ENCODE measurements at places on chromosomes 1 and 21.

GRCh38 chr1:121443001-121443540 lies 258.3 kb downstream of the SRGAP2C start:
- DNase-seq, result no peak

GRCh38 chr1:234999513-234999940 lies 129.1 kb downstream of the TOMM20 start:
- no peak for DNase-seq

- DNase-seq, result no peak
These were observed 43.3 kb downstream of the RASAL2 start for GRCh38 chr1:178137238-178137637.

- DNase-seq, result no peak
These were observed 15.4 kb downstream of the NPPA start for GRCh38 chr1:11831945-11832725.

DNA sequence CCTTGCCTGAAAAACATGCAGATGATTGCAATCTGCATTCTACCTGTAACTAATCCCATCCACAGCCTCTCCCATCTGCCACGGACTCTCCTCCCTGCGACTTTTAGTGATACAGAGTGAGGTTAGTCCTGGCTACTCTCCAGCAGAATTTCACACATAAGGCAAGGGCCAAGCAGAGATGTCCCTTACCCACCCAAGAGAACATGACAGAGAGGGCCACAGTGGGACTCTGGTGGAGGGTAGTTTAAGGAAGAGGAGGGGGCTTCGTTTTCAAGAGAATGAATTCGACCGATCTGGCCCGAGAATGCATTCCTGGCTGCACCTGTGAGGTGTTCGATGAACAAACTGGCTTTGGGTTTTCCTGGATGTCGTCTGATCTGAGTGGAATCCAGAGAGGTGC lies 87.5 kb upstream of the SIM2 start:
- DNase-seq, result no peak

DNA sequence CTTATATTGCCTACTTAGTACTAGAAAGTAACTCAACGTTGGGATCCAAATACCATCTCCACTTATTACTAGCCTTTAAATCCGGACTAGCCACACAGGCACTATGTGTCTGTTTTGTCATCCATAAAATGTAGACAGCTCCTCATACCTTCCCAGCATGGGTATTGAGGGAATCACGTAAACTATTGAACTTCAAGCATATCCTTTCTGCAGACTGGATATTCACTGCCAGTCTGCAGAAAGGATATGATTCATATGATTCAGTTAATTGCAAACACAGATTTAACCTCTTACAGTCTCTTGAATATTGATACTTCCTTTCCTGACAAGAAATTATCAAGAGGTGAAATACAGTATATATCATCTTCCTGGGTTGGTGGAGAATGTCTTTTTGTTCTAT lies 186.0 kb downstream of the LEPR start:
- no peak for DNase-seq

DNA sequence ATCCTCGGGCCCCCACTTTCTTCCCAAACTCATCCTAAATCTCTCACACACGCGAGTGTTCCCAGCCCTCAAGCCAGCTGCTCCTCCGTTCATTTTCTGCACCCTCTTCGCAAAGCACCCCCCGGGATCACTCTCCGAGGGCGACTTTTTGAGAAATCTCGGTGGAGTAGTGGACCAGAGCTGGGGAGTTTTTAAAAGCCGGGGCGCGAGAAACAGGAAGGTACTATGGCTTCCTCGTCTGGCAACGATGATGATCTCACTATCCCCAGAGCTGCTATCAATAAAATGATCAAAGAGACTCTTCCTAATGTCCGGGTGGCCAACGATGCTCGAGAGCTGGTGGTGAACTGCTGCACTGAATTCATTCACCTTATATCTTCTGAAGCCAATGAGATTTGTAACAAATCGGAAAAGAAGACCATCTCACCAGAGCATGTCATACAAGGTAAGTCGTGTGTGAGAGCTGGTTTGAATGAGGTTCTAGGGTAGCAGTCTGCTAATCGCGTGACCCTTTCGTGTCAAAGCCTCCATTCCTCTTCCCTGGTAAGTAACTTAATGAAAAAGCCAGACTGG lies 800 bp downstream of the DR1 start:
- DNase-seq, result peak; percentile 27

DNA sequence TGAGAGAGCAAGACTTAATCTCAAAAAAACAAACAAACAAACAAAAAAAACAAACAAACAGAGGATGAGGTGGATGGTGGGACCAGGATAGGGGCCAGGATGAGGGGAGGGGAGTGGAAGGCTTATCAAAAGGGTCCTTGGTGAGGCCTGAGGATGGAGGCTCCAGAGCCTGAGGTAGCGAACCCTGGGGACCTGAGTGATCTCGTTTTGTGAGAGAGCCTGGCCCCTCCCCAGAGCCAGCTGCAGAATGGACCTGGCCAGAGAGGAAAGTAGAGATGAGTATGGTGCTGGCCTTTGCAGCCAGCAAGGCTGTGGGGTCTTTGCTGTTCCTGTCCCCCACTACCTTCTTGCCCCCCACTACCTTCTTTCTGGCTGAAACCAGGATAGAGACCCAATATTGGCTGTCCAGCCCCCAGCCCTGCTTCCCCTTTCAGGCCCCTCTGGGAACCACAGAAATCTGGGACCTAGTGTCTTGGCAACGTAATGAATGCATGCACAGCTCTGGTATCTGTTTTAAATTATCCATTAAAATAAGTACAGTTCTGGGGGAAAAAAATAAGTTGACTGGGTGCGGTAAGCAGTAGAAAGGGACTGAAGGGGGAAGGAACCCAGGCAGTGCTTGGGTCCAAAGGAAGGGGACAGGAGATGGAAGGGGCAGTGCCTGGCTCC lies 1.1 kb upstream of the LMNA start:
- no peak for DNase-seq

DNA sequence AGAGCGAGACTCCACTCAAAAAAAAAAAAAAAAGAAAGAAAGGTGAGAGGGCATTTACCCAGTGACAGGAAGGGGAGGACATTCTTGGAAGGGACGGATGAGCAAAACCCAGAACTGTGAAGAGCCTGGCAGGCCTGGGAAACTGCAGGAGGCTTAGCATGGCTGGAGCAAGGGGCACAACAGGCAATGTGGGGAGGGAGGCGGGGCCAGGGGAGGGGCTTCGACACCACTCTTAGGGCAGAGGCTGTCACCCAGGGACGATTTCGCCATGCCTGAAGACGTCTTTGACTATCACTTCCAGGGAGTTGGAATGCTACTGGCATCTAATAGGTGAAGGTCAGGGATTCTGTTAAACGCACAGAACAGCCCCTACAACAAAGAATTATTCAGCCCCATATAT lies 184.0 kb downstream of the HUNK start:
- no peak for DNase-seq

DNA sequence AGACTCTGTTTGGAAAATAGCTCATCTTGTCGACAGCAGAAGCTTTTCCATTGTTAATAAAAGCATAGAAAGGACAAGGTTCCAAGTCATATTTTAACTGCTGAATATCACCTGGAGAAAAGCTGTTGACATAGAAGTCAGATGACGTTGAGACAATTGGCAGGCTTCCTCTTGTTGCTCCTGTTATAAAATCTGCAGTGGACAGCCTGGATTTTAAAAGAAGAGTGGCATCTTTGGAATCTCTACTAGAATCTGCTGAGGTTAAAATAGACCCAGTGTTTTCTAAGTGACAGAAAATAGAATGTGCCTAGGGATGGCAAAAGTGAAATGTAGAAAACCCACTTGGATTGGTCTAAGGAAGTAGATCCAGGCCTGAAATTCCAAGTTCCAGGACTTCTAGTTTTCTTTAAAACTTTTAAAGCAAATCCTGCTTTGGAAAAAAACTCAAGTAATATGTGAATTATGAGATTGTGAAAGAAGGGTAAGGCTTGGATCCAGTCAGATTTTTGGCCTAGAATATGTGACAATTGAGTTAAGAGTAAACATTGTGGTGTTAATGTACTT lies 53.6 kb upstream of the NEXN start:
- DNase-seq, result no peak

- DNase-seq, result no peak
These were observed 123.7 kb downstream of the NAV1 start for GRCh38 chr1:201662646-201663045.

GRCh38 chr1:51421964-51422363 lies 91.6 kb upstream of the TTC39A start:
- no peak for DNase-seq

DNA sequence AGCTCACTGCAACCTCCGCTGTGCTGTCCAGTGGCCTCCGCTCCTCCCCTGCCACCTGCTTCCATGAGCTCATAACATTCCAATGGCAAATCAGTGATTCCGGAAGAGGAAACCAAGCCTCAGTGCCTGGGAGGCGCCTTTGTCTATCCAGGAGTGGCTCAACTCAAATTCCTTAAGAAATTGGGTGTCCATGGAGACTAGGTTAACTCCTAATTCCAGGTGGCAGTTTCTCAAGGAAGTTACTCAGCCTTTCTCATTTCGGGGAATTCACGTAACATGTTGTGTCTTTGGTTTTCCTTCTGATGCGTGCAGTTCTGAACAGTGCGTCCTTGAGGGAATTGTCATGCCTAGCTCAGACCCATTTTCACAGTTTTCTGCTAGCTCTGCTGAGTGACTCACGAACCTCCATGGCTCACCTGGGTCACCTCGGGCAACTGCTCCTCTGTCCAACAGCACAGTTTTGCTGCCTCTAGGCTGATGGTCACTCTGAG lies 89.9 kb upstream of the DSCAM start:
- DNase-seq, result no peak

GRCh38 chr1:227776331-227776771 lies 39.1 kb upstream of the PRSS38 start:
- DNase-seq, result no peak

- DNase-seq, result no peak
These were observed 389.7 kb downstream of the RPS6KC1 start for GRCh38 chr1:213440766-213441165.

- no peak for DNase-seq
These were observed 644.6 kb upstream of the TMPRSS15 start for GRCh38 chr21:19048098-19048672.

GRCh38 chr1:27973771-27974416 lies 14.1 kb downstream of the XKR8 start:
- DNase-seq, result no peak

DNA sequence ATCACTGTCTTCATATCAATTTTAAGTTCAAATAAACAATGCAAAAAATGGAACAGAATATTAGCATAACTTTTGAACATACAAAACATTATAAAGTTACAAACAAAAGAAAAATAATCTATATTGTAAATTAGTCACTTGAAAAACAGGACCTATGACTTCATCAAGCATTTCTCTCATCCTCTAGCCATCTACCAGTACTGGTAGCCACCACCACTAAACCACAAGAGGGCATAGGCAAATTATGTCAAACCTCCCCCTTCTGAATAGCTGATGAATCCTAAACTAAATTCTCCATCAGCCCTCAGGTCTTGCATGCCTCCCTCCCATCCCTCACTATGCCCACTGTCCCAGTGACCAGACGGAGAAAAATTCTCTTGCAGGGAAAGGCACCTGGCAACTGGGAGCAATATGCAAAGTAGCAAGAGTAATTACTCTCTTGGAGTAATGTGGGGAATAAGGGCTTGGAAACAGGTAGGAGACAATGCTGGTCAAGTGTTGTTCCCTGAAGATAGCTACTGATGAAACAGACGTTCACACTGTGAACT lies 37.1 kb downstream of the SSX2IP start:
- DNase-seq, result no peak

DNA sequence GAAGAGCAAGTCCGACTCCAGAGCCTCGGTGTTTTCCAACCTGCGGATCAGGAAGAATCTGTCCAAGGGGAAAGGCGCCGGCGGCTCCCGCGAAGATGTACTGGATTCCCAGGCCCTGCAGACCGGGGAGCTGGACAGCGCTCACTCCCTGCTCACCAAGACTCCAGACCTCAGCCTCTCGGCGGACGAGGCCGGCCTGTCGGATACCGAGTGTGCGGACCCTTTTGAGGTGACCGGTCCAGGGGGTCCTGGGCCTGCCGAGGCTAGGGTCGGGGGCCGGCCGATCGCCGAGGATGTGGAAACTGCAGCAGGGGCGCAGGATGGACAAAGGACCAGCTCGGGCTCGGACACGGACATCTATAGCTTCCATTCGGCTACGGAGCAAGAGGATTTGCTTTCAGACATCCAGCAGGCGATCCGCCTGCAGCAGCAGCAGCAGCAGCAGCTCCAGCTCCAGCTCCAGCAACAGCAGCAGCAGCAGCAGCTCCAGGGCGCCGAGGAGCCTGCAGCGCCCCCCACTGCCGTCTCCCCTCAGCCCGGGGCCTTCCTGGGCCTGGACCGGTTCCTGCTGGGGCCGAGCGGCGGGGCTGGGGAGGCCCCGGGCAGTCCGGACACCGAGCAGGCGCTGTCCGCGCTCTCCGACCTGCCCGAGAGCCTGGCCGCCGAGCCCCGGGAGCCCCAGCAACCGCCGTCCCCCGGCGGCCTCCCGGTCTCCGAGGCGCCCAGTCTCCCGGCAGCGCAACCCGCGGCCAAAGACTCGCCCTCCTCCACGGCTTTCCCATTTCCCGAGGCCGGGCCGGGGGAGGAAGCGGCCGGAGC lies 827 bp downstream of the FMN2 start:
- no peak for DNase-seq

GRCh38 chr1:5850503-5850902 lies 141.7 kb downstream of the NPHP4 start:
- DNase-seq, result no peak

GRCh38 chr21:45128613-45129188 lies 54.3 kb downstream of the ADARB1 start:
- DNase-seq, result peak; percentile 67

DNA sequence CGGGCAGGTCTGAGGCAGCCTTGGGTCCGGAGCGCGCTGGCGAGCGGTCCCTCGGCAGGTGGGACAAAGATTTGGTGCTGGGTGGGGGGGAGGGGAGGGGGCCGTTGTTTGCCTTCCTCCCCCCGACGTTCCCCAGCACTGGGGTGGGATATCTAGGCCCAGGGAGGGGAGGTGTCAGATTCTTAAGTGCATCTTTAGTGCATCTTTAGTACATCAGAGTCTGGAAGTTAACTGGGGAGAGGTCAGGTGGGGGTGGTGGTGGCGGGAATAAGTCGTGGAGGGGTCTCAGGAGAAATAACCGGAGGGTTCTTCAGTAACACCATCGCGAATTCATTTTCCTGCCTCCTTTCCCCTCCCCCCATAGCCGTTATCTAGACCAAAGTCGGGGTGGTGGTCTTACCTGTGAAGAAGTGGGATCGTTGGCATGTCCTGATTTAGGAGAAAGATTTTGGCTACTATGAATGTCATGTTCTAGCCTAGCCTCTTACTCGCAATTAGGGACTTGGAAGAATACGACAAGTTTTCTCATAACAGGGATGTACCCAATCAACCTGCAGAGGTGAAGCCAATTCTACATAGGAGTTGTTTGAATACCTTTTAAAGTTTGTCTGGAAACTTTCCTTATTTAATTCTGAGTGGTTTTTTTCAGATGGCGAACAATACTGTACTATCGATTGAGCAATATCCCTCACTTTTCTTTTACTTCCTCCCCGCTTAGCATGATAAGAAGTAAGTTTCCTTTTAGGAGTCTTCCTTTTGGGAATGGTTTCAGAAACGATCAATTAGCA lies 886 bp downstream of the ZMYM4 start:
- DNase-seq, result no peak

All from activated effector memory CD4-positive, alpha-beta T cell treated with Interleukin-2 at 50 U/mL for 16 hours (primary cell).